ENCODE measurements at places on chromosomes 1 and 21.

GRCh38 chr1:24932284-24932683 lies 2.2 kb upstream of the RUNX3 start:
- DNase-seq: peak; percentile 86

GRCh38 chr21:45631540-45631939 lies 12.0 kb upstream of the PCBP3 start:
- DNase-seq: no peak

DNA sequence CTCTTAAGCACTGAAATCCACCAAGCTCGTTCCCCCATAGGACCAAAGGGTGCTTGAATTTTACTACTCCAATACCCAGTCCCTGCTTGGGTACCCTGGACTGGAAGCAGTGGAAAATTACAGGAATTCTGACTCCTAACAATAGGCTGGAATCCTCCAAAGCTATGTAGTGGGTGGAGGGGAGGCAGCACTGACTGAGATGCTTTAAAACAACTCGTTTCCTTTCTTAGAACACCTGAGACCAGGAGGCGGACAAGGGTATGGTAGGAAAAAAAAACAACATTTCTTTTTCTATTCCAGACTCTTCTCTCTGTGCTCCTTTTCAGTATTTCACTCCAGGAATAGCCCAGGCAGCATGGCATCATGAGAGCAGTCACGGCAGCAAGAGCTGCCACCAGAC lies 2.3 kb downstream of the PEF1 start:
- DNase-seq: no peak

- no peak for DNase-seq
These were observed 16.5 kb downstream of the SMAP2 start for GRCh38 chr1:40389871-40390560.

GRCh38 chr21:38289705-38290485 lies 33.1 kb downstream of the KCNJ15 start:
- DNase-seq: no peak

DNA sequence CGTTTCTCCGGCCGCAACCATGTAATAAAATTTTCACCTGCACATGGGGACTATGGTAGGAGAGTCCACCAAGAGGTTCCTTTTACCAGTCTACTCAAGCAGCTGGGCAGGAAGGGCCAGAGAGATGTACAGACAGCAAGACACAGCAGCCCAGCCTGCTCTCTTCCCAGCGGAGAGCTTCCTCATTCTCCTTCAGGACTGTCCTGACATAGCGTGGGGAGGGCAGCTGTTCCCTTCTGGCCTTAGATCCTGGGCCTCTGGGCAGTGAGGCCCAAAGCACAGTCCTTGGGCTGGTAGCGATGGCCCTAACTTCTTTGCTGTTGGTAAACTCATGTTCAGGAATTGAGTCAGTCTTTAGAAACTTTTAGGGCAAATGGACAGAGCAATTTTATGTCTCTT lies 89.1 kb downstream of the BCAR3 start:
- no peak for DNase-seq

- DNase-seq: no peak
These were observed 30.0 kb upstream of the UBE2U start for GRCh38 chr1:64173336-64173940.

GRCh38 chr21:41345934-41346685 lies 15.7 kb upstream of the MX2 start:
- no peak for DNase-seq

DNA sequence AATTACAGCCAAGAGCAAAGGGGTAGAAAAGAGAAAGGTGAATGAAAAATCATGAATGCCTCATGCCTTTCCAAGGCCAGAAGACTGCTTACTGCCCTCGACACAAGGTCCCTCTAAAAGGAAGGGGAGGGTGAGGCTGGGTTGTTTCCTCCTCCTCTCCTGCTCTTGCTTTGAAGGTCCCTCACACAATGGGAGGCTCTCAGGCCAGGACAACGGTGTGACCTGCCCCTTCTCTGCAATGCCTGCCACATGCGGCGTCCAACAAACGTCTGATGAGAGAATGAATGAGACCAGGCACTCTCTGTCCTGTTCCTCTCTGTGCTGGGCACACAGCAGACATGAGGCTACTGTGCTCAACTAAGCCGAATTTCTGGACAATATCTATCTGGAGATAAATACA lies 51.3 kb downstream of the SSBP3 start:
- DNase-seq: no peak

DNA sequence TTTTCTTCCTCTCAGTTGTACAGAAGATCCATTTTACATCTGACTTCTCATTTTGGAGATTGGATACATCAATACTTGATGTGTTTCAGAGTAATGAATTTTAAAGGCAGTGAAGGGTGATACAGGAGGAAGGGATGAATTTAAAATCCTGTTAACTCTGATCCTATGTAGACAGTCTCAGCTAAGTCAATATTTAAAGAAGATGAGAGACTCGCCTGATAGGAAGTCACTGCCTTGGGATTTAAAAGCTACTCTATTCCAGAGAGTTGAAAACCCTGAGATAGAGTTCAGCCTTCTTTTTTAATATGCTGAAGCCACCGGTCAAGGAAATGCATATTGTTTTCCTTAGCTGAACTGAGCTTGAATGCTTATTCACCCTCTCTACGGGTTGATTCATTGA lies 42.7 kb downstream of the HUNK start:
- no peak for DNase-seq

- DNase-seq: no peak
These were observed 14.5 kb upstream of the IKBKE start for GRCh38 chr1:206455666-206456344.

DNA sequence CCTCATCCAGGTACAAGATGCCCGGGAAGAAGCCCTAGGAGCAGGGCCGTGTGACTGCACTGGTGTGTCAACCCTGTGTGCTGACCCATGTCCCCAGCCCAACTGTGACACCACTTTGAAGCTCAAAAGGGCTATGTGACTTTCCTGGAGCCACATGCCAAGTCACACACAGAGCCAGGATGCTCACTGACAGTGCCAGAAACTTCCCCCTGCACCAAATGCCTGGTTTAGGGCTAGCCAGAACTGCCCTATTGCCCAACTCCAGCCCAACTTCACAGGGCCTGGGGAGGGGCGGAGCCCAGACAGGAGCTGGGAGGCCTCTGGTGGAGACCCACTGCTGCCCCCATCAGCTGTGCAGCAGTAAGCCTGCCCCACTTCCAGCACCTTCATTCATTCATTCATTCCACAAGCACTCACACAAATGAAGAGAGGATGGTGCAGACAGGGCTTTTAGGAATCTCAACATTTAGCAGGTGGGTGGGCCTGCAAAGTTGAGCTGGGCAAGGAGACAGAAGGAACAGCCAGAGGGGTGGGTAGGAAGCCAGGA lies 36.7 kb downstream of the KCNQ4 start:
- DNase-seq: no peak

GRCh38 chr1:109514846-109515245 lies 5.3 kb upstream of the AMIGO1 start:
- no peak for DNase-seq

DNA sequence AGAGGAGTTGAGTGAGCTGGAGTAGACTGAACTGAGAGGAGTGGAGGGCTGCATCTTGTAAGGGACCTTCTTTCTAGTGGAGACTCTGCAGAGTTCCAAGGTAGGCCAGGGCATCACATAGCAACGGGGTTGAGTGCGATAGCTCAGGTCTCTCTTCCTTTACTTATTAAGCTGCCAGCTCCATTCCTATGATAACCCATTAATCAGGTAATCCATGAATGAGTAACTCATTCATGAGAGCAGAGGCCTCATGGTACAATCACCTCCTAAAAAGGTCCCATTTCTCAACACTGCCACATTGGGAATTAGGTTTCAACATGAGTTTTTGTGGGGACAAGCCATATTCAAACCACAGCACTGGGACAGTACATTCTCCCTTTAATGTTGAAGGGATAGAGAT lies 21.3 kb downstream of the VN1R5 start:
- DNase-seq: no peak

DNA sequence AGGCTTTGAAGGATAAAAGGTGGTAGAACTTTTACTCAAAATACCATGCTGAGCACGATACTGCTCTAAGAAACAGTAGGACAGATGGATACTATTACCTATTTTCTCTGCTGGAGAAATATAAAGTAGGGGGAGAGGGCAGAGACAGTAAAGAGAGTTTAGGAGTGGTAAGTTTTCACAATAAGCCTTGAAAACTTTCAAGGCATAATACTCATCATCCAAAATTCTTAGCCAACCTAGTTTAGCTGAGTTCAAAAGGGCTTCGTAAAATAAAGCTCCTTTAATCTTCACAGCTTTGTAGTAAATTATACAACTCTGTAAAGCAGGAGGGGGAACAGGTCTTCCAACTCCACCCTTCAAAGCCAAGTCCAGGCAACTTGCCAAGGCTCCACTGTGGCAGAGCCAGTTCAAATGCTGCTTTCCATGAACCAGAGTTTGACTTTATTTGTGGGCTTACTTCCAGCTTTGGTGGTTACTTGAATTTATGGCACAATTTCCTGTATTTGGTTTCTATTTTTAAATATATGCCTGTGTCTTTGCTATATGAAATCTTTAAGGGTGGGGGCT lies 15.5 kb downstream of the TEX38 start:
- no peak for DNase-seq

GRCh38 chr1:58999676-59000075 lies 215.8 kb upstream of the JUN start:
- no peak for DNase-seq

DNA sequence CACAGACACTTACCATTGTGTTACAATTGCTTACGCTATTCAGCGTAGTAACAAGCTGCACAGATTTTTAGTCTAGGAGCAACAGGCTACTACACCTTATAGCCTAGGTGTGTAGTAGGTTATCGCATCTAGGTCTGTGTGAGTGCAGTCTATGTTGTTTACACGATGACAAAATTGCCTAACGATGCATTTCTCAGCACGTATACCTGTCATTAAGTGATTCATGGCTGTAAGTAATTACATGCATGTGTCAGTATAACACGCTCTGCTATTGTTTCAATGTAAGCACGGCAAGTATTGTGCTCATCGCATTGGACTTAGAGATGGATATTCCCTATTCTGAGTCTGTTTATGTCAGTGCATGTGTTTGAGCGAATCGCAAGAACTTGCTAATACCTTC lies 15.7 kb upstream of the ZBTB18 start:
- no peak for DNase-seq

DNA sequence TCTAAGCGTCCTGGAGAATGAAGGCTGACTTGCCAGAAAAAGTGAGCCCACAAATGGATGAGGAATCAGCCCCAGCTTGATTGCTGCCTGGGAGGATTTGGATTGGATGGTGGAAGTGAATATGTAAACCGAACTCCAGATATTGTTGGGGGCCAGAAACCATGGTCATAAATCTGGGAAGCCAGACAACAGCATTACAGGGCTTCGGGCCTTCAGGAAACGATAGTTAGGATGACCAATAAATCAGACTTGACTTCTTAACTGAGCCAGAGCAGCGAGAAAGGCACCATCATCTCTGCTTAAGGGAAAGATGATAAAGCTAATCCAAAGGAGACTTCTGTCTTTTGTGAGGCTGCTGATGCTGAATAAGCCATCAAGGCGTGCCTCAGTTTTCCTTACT lies 26.6 kb downstream of the FAM78B start:
- DNase-seq: no peak

DNA sequence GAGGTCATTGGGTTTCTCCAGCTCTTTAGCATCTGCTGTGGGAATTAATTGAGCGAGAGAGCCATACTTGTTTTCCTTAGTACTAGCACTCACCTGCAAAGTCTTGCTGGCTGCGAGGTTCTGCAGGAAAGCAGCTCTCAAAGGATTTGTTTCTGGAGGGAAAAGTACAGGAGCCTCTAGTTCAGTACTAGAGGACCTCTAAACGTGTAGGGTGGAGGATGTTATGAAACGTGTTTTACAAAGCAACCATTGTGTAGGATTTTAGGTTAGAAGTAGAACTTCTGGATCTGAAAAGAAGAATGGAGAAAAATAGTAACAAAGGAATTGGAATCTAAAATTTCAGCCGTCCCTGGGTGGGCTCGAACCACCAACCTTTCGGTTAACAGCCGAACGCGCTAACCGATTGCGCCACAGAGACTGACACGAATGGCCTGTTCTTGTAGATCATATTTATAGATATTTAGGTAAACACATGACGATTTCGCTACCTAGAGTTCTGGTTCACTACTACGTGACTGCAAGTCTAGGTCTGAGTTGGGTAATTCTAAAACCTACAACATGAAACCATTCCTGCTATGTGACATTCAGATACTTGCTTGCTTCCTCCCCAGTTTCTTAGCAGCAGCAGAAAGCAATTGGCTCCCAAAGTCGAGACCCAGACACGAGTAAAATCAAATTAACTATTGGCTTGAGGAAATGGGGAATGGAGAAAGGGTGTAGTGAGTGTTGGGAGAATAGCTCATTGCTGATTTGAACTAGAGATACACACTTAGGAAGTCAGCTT lies 60.2 kb upstream of the CFAP126 start:
- DNase-seq: peak; percentile 72

DNA sequence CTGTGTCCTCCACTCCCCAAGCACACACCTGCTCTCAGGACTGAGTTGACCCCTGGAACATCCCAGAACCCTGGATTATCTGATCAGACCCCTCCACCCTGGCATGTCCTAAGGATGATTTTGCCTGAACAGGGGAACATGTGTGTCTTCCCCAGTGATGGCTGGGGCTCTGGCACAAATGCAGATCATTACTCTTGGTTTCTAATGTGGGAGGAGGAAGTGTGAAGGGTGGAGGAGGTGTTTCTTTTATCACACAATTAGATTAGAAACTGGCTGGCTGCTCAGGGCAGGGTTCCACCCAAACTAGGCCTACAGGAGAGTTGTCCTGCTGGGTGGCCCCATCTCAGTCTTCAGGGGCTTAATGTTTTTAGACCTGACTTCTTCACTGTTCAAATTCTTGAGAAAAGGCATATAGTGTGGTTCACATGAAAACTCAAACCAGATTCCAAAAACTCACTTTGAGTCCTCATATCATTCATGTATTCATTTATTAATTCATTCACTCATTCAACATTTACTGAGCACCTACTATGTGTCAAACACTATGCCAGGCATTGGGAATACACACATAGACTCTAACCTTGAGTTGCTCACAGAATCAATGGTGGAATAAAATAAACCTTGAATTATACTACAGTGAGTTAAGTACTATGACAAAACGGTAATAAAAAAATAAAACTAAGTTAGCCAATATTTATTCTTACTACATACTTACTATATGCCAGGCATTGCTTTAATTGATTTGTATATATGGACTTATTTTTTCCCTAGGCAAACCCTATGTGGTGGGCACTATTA lies 221.8 kb upstream of the JUN start:
- DNase-seq: no peak

- no peak for DNase-seq
These were observed 199.6 kb upstream of the SGIP1 start for GRCh38 chr1:66334318-66334717.

DNA sequence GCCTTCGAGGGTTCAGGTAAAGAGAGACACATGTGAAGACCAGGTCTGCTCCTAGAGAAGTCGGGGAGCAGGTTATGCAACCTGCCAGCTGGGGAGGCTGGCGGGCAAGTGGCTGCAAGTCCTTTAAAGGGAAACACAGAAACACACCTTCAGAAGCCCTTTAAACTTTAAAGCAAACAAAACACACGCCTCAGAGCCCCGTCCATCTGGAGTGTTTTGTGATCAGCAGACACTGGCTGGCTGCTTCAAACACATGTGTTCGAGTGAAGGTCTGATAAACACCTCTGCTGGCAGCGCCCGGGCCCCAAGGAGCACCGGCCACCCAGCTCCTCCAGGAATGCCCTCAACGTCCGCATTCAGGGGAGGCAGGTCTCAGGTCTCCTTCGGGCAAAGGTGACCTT lies 15.2 kb downstream of the RIPK4 start:
- DNase-seq: no peak

Data from activated T-cell treated with anti-CD3 and anti-CD28 coated beads, Interleukin-2, amount 50 U/mL, for 48 hours (primary cell).